Hypothalamus (tissue), 51 donors: ENCODE measurements at places on chromosomes 4 and X.

DNA sequence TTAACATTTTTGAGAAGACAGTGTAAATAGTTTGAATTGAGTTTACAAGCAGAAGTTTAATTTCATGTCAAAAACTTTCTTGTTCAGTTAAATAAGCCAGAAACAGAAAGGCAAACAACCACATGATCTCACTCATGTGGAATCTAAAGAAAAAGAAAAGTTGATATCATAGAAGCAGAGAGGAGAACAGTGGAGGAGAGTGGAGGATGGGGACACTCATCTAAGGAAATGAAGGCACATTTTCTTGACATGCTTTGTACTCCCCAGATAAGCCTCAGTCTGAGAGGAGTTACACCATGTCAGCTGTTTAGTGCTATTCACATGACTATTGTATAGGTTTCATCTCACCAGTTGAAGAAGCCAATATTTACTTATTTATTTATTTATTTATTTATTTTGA, 13.5 kb downstream of the SNCA start:
- DNase-seq, result no peak

DNA sequence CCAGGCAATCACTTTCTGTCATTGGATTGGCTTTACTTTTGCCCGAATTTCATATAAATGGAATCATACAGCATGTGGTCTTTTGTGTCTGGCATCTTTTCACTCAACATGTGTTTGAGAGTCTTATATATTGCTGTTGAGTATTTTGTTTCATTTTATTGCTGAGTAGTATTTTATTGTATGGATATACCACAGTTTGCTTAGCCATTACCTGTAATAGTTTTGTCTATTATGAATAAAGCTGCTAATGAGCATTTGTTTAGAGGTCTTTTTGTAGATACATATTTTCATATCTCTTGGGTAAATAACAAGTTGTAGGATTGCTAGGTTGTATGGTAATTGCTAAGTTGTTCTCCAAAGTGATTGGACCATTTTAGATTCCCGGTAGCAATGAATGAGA, 105.7 kb downstream of the WWC2 start:
- DNase-seq, result no peak

DNA sequence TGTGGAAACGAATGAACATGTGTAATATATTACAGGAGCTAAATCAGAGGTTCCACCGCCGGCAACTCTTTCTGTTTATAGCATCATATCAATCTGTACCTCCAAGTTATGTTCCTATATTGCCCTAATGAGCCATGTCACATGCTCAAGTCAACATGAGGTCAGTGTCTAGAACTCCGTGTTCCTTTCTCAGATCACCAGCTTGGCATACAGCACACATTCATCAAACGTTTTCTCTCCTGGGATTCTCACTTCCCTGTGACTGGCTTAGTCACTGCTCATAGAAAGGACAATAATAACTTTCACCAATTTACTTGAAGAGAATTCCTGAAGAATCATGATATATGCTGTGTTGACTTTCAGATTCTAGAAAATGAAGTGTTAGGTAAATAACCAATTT, 532.0 kb upstream of the SPANXN1 start:
- no peak for DNase-seq

- no peak for DNase-seq
These were observed 1.6 kb downstream of the KIT start for GRCh38 chr4:54659313-54659712.

GRCh38 chr4:26322346-26322745, 1.5 kb downstream of the RBPJ start:
- no peak for DNase-seq
